Stimulated activated CD8-positive, alpha-beta memory T cell treated with anti-CD3 and anti-CD28 coated beads, Interleukin-7, amount 100 ng/mL, for 48 hours (primary cell): ENCODE measurements at places on chromosomes 3 and 15.
A peak's percentile ranks its signal among the peaks of the same experiment; 100 is the strongest.

- no peak for DNase-seq
Measured at GRCh38 chr3:171044835-171045793, 18.6 kb upstream of the SLC2A2 start.

DNA sequence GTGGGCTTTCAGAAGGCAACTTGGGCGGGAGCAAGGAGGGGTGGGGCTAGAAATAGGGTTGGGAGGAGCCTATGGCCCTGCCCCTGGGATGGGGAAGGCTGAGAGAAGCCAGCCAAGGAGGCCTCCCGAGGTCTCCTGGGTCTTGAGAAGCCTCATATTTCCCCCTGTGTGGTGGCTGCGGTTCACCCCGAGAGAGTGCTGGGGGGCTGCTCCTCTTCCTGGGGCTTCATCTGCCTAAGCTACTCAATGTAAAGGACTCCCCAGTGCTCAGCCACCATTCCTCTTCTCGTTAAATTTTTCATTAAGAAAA is 174.3 kb downstream of the SMAD6 start:
- no peak for DNase-seq

DNA sequence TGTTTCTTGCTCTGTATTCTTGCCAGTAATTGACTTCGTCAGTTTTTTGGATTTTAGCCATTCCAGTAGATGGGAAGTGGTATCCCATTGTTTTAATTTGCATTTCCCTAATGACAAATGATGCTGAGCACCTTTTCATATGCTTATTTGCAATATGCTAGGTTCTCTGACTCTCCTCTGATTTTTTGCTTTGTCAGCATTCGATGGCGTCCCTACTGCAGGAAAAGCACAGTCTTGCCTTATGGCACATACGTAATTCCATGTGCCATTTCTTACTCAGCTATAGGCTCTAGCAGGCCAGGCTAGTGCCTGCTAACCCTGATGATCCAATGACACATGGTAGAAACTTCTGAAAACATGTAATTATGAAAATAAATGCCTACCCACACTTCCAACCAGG is 239.2 kb upstream of the ATP10A start:
- DNase-seq = no peak

DNA sequence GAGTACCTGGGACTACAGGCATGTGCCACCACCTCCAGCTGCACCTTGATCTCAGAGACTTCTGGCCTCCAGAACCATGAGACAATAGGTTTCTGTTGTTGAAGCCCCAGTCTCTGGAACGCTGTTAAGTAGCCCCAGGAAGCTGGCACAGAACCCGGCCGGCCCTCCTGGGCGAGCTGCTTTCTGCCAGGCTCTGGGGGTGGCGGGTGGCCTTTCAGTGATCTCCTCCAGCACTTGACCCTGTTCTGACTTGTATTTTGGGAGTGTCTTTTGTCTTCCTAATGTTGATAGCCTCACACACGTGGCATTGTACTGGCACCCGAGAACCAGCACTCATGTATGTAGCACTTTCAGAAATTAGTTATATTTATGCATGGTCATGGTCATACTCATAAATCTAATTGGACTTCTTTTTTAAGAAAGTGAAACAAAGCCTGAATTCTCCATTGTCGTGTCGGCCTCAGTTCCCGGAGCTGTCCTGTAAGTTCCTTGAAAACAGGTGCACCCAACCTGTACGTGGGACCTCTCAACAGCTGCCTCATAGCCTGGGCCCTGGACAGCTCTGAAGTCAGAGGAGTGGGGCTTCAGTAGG is 74.0 kb downstream of the TFRC start:
- DNase-seq = no peak

- peak; percentile 5 for DNase-seq
Measured at GRCh38 chr3:160061525-160061924, 72.9 kb downstream of the IL12A start.

DNA sequence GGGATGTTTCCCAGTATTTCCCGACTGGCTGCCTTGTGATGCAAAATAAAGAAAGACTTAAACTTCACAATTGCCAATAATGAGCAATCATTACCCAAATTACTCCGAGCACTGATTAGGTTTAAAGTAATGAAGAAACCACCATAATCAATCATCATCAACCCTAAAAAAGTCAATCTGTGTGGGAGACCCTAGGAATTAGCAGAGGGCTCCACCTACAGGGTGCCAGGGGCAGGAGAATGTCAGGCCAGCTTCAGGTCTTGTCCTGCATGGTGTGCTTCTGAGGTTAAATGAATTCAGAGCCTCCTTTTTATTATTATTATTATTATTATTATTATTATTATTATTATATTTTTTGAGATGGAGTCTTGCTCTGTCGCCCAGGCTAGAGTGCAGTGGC is 478.0 kb upstream of the ARRDC4 start:
- DNase-seq = no peak

DNA sequence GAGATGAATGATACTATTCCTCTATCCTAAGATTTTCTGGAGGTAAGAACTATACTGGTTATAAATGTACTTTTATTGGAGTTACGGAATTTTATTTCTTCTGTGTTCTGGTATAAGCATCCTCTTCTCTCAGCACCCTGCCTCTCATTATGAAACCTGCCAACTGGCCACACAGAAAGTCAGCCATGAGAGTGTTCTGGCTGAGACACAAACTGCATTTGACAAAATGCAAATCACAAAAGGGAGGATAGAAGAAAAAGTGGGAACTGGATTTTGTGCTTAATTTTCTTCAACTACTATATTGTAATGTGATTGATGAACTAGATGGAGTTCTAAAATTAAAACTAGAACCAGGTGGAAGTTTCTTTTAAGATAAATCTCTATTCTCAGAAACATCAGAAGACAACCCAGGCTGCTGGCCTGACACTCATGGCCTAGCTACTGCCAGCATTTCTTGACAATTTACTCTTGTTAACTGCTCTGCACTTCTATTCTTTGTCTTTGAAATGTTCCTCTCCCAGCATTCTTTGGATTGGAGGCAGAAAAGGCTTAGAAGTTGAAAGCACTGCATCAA is 143.1 kb downstream of the WDR76 start:
- no peak for DNase-seq

GRCh38 chr15:65370885-65371284 is 6.9 kb downstream of the IGDCC3 start:
- no peak for DNase-seq

GRCh38 chr3:11588755-11589154 is 55.0 kb downstream of the VGLL4 start:
- DNase-seq = no peak

DNA sequence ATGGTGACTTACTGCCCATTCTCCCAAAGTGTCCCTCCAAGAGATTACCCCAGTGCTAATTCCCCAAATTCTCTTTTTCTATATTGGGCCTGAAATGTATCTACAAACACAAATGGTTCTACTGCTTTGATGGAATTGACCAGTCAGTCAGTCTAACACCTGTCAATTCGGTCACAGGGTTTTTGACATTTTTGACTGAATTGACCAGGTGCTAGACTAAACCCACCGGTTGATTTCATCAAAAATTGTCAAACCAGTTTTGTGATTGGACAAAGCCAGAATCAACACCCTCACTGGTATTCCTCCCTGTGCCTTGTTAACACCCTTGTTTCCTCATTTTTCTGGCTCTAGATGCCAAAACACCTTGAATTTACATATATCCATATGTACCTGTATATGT is 398.4 kb upstream of the NR2F2 start:
- no peak for DNase-seq

GRCh38 chr3:127411083-127411727 is 123.4 kb upstream of the PRR20G start:
- DNase-seq = no peak

DNA sequence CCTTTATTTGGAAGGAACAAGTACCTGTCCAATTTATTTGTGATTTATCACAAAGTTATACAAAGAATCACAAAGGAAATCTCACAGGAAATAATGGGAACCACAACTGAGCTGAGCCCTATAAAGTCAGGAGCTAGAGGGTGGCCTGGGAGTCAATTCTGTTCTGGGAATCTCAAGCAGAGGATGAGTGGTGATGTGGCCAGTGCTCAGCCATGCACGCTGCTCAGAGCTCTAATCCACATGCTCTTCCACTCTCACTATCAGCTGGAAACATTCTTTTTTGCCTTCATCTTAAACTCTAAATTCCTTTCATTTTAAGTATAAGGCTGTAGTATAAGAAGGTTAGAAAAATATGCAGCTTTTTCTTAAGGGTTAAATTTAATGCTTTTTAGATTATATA is 36.6 kb downstream of the UACA start:
- DNase-seq = no peak

GRCh38 chr15:78093242-78094020 is 1.1 kb downstream of the SH2D7 start:
- no peak for DNase-seq

- DNase-seq = no peak
Measured at GRCh38 chr15:97881346-97881965, 79.0 kb upstream of the ARRDC4 start.

DNA sequence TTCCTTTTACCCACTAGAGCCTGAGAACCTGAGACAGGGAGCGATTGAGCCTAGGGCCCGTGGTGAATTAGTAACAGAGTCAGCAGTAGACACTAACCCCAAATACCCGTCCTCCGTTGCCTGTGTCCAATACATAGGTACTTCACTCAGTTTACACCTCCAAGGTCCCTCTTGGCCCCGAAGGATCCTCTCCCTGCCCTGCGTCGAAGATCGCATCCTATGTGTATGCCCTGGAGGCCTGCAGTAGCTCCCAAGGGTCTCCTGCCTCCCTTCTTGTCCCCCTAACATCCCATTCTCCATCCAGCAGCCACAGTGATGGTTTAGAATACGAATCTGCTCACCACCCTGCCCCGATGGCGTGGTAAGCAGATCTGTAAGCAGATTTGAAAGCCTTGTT is 67.0 kb downstream of the ISG20 start:
- DNase-seq = no peak

- no peak for DNase-seq
Measured at GRCh38 chr15:31024330-31024729, 32.9 kb upstream of the MTMR10 start.

DNA sequence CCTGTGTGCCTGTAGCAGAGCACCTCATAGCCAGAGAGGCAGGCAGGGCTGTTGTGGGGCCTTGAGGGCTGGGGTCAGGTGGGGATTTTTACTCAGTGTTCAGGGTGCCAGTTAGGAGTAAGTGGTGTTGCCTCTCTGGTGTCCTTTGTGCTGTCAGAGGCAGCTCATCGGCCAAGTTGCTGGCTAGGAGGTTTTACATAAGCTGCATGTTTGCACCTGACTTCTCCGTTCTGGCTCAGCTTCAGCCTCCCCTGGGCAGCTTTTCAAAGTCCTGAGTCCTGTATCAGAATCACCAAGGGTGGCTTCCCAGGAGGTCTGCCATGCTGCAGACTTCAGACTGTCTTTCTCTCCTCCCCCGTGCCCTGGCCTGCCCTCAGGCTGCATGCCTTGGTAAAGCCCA is 242.6 kb upstream of the TPM1 start:
- DNase-seq = no peak

DNA sequence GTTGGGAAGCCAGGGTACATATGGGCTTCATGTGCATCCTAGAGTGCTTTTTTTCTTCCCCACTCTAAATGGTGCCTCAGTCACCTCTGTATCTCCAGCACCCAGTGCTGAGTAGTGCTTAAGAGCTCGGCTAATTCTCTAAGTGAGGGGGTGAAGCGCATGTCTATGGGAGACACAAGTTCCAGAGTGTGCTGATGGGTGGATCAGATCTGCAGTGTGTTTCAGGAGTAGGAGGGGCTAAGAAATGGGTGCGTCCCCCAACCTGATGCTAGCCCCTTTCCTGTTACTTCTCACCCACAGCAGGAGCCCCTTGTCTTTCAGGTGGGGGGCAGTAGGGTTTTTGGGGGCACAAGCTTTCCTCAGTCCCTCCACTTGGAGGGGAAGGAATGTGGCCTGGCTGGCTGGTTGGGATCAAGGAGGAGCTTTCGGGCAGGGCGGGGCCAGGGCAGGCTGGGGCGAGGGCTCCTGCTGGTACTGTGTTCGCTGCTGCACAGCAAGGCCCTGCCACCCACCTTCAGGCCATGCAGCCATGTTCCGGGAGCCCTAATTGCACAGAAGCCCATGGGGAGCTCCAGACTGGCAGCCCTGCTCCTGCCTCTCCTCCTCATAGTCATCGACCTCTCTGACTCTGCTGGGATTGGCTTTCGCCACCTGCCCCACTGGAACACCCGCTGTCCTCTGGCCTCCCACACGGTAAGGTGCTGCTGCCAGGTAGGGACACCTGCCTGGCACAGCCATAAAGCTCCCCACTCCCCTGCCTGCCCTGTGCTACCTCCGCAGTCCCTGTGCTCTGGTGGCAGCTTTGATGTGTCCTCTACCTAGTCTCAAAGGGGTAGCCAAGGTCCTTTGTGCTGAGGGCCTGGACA is at the start of gene IL17RE:
Gene IL17RE (plus strand): TSS at position 477 of the 866 bp plus-strand sequence. CDS start 85 bp downstream, at position 562.
- DNase-seq = no peak

- peak; percentile 21 for DNase-seq
Measured at GRCh38 chr3:11195721-11196332, 41.5 kb downstream of the HRH1 start.
